WERI-Rb-1 (cell line): ENCODE measurements at places on chromosomes 12 and 14.

DNA sequence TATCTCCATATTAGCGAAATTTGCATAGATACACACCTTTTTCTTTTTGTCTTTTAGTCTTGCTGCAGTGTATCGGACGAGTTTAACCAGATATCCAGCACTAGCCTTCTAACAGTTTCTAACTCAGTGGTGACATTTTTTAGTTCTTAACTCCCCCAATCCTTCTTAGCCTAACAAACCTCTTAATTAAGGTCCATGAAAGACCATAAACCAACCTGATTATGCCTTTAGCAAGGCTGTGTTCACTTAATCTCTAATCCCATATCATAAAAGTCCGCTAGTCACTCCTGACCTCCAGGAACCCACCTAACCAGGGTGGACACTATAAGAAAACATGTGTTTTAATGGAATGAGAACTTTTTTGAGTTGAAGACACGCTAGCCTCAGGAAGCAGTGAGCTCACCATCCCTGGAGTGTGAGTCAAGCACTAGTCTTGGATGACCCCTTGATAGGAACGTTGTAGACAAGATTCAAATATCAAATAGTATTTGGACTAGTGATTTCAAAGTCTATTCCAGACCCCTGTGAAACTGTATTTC, 9.5 kb downstream of the CDKN1B start:
- no peak for DNase-seq

DNA sequence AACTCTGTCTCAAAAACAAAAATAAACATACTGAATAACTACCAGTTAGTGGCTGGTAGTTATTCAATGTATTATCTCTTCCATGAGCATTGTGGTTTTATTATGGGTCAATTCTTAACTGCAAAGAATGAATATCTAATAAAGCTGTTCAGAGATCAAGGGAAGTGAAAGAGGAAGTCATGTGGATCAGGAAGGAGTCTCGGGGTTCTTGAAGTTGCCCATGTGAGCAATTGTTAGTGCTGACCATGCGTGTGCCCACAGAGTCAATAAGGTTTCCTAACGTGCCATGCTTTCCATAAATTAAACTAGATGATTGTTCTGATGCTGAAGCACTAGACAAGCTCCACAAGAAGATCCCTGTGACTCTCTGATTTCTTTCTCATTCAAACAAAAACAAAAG, 136.5 kb upstream of the CPSF6 start:
- DNase-seq, result no peak

DNA sequence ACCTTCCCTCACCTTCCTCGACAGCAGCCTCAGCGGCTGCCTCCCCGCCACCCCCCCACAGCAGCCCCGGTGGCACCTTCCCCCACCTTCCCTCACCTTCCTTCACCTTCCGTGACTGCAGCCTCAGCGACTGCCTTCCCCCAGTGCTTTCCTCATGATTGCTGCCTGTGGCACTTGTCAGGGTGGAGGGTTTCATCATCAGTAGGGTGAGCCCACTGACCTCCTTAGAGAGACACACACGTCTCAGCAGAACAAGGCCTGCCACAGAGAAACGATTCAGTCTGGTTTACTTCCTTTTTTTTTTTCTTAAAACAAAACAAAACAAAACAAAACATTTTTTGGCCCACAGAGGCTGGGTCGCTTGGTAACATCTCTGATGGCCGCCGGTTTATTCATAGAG, 75.0 kb downstream of the EP400 start:
- no peak for DNase-seq

DNA sequence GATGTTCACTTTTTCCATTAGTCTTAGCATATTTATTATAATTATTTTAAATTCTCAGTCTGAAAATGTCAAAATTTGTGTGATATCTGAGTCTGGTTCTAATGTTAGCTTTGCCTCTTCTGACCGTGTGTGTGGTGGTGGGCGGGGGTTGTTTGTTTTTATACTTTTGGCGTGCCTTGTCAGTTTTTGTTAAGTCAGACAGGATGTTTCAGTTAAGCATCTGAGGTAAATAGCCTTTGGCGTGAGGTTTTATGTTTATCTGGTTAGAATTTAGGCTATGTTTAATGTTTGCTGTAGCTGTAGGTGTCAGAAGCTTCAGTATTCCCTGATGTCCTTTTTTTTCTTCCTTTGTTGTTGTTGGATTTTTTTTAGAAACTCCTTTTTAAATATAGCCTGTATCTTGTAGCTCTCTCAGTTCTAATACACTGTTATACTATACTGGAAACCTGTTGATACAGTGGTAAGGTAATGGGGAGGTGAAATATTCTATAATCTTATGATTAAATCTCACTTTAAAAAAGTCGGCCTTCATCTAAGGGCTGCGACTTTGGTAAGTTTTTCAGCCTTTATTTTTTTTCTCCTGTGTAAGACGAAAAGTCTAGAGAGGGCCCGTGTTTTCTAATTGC, 111.6 kb downstream of the SCAF11 start:
- no peak for DNase-seq

DNA sequence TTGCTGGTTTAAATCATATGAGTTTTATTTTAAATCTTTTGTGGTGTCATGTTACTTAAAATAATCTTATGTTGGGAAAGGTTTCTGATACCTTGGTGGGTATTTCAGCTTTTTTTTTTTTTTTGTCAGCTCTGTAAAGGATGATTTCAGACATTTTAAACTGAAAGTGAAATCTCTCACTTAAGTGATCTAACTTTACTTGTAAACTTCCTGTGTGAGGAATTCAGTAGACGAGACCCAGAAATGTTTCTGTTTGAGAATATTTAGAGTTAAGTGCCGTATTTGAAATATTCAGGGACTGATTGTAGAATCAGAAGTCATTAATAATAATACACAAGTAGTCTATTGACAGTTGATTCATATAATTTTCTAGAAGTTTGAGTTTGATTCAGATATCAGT, 37.8 kb downstream of the PROX2 start:
- no peak for DNase-seq

DNA sequence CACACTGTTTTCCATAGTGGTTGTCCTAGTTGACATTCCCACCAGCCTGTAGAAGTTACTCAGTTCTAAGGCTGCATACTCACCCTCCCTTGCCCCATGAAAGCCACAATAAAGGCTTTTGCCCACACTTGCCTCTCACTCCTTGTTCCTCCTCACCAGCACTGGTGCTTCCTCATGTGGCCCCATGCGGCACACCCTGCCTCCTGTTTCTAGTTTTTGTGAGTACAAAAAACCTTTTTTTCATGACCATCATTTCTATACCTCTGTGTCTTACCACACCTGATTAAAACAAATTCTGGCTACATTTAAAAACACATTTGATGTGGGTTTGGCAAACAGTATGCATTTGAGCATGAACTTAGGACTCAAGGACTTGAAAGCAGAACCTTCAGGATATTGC, 40.7 kb upstream of the RIN3 start:
- no peak for DNase-seq

GRCh38 chr14:74380172-74380571, 31.9 kb downstream of the VRTN start:
- no peak for DNase-seq

GRCh38 chr14:52485350-52485960, 66.8 kb downstream of the TXNDC16 start:
- DNase-seq, result no peak

DNA sequence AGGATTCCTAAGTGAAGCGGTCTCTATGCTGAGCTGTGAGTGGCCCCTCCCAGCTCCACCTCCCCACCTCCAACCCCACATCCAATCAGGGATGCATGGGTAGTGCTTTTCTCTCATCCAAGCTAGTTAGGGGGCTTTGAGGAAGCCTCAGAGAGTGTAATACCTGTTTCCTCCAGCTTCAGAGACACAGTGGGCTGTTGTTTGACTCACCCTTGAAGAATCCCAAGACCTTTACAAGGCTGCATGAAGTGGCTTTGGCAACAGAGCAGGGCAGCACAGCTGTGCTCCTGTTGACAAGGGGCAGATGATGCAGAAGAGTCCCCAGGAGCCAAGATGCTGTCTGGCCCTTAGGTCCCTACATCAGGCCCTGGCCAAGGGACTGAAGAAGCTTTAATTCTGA, 27.1 kb upstream of the CLMN start:
- DNase-seq, result no peak

GRCh38 chr14:44896275-44897040, 65.3 kb downstream of the KLHL28 start:
- no peak for DNase-seq
